Esophagus muscularis mucosa (tissue), 4 donors: ENCODE measurements at places on chromosomes 3 and 15.

- DNase-seq = no peak
Measured at GRCh38 chr3:18872466-18872865, 275.8 kb upstream of the KCNH8 start.

- DNase-seq = no peak
Measured at GRCh38 chr15:73403171-73403570, 34.4 kb upstream of the HCN4 start.

DNA sequence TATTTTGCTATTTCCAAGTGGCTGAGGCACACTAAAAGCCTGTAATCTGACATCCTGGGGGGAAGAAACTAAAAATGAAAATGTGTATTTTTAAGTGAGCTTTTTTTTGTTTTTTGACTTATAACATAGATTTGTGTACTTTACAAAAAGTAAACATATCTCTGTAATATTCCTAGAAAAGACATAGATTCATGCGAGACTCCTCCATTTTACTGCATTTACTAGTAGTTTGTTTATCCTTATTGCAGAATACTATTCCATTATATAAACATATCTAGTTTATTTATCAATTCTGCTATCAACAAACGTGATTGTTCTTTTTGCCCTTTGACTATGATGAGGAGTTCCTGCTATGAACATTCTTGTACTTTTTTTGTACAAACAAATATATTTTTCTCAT lies 67.8 kb upstream of the PLSCR5 start:
- DNase-seq = no peak

DNA sequence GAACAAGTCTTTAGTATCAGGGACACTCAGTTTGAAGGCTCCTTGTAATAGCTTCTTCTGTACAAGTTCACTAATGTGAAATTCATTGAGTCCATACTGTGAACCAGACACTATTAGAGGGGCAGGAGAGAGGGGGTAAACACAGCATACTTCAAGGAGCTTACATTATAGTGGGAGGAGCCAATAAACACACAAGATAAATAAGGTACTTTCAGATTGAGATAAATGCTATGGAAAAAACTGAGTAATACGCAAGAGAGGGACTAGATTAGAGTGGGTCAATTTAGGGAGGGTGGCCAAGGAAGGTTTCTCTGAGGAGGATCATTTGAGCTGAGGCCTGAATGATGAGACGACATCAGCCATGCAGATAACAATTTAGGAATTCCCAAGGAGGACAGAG lies 3.1 kb upstream of the AKAP13 start:
- no peak for DNase-seq

- no peak for DNase-seq
Measured at GRCh38 chr3:190108804-190109203, 11.9 kb downstream of the P3H2 start.
